ENCODE measurements at places on chromosomes 7 and 10.

- no peak for DNase-seq
Measured at GRCh38 chr10:124755581-124755980, 11.4 kb upstream of the FAM53B start.

DNA sequence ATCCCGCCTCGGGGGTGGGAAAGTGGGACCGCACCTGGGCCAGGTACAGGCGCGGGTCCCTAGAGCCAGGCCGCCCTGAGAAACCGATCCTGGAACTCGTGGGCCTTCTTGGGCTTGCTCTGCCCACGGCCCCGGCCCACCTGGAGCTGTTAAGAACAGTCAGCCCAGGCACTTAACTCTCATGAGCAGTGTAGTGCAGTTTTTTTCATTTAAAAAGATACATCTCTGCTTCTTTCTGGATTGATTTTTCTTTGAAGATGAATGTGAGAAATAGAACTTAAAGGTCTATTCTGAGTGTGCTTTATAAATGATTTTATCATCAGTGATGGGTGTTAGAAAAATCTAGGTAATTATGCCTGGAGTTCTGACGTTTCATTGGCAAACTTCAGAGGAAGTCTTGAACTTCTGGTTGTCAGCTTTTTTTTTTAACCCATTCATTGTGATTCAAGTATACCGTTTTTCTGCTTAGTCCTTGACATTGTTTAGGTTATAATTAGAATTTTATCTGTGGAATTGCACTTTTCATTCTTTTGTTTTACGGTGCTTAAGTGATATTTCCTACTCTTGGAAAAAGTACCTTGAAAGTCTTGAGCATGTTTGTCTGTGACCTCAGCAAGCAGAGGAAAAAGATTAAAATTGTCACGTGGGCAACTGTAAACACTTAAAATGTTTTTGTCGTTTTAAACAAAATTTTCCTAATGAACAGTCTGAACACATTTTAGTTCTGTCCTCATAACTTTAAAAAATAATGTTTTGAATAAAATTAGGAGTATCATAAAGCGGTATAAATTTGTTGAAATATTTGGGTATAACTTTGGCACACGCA is 906 bp downstream of the CDK1 start:
- no peak for DNase-seq

DNA sequence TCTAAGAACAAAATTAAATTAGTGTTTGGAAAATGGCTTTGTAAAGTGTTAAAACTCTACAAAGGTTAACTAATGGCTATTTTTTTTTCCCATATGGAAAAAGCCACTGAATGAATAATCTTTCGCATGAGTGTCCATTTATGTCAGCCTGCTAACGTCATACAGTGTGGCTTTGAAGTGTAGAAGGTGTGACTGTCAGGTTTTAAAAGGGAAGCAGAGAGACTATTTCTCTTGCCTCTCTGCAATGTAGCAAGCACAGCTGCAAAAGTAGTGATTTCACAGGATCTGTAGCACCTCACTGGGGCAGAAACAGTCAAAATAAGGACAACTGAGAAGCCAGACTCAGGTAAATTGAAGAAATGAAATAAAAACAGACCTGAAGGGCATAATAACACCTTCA is 53.4 kb downstream of the CREB5 start:
- no peak for DNase-seq

DNA sequence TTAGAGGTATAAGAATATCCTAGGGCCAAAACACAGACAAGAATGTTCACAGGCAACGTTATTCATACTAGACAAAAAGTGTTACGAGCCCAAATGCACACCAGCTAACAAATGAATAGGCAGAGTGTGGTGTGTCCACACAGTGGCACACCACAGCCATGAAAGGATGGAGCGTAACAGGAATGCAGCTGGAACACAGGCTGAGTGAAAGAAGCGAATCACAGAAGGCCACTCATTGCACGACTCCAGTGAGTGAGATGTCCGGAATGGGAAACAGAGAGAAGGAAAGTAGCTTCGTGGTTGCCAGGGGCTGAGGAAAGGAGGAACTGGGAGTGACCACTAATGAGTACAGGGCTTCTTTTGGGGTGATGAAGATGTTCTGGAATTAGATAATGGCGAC is 198.8 kb downstream of the TNS3 start:
- no peak for DNase-seq

- DNase-seq = no peak
Measured at GRCh38 chr7:149884016-149884415, 10.2 kb downstream of the ATP6V0E2 start.

DNA sequence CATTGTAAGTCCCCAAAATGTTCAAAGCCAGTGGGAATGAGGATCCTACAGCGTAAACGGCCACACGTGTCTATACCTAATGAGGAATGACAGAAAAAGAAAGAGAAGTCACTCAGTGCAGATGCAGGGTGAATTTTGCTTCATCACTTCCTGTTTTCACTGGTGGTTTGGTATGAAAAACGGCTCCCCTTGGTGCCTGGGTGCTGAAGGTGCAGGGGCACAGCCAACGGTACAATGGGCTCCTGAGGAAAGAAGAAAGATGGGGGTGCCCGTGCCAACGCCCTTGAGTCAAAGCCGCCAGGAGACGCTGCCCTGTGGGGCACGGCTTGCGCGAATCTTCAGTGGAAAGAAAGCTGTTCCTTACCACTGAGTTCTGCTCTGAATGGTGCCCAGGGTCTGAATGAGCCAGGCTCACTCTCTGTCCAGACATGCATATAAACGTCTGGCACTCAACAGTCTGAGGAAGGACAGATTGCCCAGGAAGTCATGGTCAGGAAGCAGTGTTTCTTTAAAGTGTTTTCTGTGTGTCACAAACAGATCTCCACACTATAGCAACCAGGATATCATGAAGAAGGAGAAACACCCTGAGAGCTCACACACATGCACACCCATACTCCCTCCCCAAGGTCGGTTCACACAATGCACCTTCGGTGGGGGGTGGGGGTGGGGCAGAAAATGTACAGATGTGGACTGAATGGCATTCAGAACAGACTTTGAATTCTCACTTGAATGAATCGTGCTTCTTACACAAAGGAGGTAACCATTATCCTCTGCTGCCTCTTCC is 105.8 kb downstream of the ELMO1 start:
- DNase-seq = no peak

GRCh38 chr10:33884604-33885003 is 550.1 kb upstream of the NRP1 start:
- no peak for DNase-seq

DNA sequence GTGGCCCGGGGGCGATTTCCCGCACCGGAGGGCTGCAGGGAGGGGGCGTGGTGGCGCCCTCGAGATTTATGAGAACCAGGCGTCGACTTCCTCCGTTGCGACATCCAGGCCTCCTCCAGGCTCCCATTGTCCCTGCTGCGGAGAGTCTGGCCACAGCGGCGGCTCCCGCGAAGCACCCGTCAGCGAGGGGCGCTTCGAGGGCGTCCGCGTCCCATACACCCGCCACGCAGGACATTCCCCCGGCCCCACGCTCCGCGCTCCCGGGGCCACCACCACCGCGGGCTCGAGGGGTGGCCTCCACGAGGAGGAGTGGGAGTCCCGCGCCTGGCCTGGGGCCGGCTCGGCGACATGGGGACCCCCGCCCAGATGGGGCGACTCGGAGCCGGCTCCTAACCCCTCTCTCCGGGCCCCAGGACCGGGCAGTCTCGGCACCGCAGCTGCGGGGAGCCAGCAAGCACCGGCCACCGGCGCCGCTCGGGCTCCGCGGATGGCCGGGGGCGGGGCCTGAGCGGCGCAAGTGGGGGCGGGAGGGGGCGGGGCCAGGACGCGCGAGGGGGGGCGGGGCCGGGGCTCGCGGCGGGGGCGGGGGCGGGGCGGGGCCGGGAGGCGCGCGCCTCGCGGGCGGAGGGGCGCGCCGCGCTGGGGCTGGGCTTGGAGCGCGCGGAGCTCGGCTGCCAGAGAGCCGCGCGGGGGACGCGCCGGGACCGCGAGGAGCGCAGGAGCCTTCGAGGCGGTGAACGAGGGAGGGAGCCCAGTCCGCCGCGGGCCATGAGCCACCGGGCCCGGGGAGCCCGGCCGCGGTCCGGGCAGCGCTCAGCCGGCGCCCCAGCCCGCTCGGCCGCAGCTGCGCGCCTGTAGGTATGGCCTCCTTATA is at the start of gene SH2B2:
Gene SH2B2, plus strand, starts transcription at position 632 of the 874 bp plus-strand sequence. CDS start 13,683 bp downstream, outside the sequence.
- no peak for DNase-seq

DNA sequence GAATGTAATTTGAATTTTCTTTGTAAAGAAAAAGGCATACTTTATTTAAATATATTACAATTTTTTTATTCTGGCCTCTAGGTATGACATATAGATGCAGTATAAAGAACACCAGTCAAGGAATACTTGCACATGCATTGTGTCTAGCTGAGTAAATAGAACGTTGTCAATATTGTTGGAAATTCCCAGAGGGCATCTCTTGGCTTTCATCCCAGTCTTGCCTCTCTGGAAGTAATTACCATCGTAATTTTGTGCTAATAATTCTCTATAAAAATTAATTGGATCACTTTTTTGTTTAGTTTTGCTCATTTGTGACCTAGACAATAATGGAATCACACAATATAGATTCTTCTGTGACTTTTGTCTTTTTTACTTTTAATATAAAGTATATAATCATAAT is 1052.3 kb upstream of the CELF2 start:
- no peak for DNase-seq

DNA sequence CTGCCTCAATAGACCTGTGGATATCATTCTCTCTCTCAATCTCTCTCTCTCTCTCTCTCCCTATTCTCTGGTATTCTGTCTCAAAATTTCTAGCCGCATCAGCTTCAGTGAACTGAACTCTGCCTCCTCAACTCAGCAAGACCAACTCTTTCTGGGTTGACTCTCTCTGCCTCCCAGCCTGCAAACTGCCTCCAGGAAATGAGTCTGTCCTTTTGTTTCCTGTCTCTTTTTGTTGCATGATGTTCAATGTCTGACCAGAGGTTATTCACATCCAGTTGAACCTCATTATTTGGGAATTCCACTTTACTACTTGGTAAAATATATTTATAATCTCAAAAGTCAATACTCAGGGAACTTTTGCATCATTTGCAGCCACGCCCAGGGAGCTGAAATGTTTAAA is 682.7 kb upstream of the FZD8 start:
- no peak for DNase-seq

DNA sequence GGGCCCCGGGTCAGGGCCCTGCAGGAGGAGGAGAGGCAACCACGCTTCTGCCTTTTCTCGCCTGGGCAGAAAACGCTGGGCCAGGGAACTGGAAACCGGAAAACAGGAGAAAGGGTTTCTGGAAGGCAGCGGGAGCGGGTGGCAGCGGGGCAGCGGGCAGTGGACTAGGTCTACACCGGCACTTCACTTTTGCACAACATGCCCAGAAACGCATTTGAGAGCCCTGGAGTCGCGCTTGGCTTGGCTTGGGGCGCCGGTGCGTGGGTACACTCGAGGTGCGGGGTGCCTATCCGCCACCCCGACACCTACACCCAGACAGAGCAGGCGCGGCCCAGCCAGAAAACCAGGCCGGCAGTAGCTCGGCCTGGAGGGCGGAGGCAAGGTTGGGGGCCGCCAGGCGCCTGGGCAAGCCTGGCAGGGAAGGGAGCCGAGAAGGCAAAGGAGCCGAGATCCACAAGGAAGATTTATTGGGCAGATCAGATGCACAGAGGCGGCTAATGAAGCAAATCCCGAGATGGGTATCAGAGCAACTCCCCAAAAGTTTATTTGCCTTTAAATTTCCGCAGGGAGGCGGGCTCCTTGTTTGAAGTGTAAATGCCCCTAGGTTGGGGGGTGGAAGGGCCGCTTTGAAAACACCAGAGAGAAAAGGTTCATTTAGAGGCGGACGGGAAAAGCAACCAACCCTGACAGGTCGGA is 3.2 kb upstream of the PAX2 start:
- DNase-seq = no peak

- DNase-seq = no peak
Measured at GRCh38 chr7:50308203-50308531, 3.7 kb downstream of the IKZF1 start.

Data from DMS 273 treated with DMSO at 0.1 percent for 48 hours (cell line).